ENCODE measurements at places on chromosomes 5 and 9.
A peak's percentile ranks its signal among the peaks of the same experiment; 100 is the strongest.

GRCh38 chr5:32565145-32565544, 20.2 kb upstream of the SUB1 start:
- no peak for DNase-seq

DNA sequence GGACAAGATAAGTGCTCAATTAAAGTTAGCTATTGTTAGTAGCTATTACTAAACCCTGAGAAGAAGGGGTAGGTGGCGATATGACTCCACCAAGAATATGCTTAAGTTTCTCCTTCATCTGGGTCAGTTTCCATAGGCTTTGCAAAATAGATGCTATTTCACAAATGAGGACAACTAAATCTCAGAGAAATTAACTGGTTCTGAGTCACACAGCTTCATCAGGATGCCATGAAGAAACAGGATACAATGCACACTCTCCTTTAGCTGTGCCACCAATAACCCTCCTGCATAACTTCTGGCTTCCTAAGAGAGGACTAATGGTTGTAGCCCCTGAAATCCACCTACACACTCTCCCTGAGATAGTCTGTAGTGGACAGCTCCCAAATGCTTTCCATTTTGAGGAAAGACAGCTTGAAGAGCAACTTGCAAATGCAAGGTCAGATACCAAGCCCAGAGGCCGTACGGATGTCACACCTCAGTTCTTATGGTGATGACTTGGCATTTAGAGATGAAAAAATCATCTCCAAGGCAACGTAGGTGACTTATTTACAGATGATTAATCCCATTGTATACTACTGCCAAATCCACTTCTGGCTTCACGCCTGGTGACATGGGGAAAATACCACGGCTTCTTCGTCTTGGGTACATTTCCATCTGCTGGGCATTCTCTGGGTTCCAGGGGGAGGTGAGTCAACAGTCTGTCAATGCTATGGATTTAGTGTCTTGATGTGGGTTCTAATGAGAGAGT, 251.4 kb upstream of the IL12B start:
- DNase-seq: peak; percentile 99

- no peak for DNase-seq
These were observed 39.3 kb upstream of the TENT4A start for GRCh38 chr5:6673963-6674362.

GRCh38 chr5:93151121-93151520, 429.9 kb downstream of the NR2F1-AS1 start:
- DNase-seq: no peak

GRCh38 chr9:3828495-3828894, 302.7 kb upstream of the RFX3 start:
- DNase-seq: peak; percentile 51

DNA sequence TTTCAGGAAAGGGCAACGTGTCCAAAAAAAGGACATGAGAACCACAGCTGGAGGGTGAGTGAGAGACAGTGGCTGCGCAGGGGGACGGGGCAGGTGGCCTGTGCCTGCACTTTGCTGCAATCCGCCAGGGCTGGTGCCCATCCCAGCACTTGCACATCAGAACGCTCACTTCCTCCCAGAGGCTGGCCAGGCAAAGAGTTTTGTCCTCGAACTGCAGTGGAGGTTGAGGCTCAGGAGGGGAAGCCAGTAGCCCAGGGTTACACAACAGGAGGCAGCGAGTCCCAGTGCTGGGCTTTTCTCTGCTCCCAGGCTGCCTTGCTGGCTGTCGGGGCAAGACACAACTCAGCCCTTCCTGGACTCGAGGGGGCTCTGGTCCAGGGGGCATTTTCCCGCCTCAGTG, 33.1 kb downstream of the CRB2 start:
- DNase-seq: no peak

GRCh38 chr5:151758430-151759241, at the start of gene ATOX1:
Gene ATOX1, minus strand, starts transcription at chr5:151758631. Its CDS starts 80 bp downstream, at chr5:151758551.
- DNase-seq: peak; percentile 65

DNA sequence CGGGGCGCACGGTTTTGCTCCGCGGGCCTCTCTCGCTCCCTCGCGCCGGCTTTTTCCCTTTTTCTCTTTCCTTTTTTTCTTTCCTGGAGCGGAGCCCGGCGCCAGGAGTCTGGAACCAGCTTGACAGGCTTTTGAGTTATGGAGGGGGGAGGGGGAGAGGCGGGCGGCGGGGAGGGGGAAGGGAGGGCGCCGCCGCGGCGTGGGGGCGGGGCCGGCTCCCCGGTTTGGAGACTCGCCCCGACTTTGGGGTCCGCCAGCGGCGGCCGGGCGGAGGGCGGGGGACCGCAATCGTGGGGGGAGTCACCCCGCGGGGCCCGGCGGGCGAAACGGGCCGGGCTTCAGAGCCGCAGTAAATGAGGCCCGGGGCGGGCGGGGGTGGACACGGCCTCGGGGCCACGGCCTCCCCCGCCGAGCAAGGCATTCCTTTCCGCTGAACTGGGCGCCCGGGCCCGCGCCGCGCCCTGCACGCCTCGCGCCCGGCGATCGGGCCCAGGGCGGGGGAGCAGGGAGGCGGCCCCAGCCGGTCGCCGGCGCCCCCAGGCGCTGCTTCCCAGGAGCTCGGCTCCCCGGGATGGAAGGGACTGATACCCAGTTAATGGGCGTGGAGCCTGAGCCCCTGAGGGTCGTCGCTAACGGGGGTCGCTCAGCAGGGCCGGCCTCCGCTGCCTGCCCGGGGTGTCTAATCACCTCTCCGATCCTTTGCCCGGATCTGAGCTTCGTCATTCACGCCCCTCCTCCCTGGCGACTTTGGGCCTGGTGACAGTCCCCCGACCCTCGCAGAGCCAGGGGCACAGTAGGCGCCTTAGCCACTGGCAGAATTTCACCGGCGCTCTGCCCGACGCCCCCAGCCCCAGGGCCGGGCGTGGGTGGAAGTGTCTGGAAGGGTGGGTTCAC, 138.1 kb downstream of the C9orf50 start:
- peak; percentile 92 for DNase-seq

DNA sequence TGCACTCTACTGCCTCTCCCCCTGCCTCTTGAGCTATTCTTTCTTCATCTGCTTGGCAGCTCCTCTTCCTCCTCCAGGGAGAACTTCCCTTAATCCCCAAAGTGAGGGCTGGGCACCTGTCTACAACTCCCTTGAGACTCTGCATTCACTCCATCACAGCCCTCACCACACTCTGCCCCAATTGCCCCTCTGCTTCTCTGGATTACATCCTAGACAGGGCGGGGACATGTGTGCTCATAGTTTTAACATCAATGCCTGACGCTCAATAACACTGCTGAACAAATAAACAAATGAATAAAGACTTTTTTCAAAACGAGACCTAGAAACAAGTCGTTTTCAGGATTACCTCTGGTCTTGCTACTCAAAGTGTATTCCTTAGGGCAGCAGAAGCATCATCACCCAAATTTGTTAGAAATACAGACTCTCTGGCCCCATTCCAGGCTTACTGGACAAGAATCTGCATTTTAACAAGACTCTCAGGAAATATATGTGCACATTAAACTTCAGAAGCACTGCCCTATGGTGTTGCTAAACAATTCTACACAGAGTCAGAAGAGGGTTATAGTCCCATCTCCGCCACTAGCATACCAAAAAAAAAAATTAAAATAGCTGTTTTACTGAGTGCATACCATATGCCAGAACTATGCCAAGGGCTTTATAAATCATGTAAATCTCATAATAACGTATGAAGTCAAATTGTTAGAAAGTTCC, 115.6 kb downstream of the CDK5RAP2 start:
- DNase-seq: no peak

DNA sequence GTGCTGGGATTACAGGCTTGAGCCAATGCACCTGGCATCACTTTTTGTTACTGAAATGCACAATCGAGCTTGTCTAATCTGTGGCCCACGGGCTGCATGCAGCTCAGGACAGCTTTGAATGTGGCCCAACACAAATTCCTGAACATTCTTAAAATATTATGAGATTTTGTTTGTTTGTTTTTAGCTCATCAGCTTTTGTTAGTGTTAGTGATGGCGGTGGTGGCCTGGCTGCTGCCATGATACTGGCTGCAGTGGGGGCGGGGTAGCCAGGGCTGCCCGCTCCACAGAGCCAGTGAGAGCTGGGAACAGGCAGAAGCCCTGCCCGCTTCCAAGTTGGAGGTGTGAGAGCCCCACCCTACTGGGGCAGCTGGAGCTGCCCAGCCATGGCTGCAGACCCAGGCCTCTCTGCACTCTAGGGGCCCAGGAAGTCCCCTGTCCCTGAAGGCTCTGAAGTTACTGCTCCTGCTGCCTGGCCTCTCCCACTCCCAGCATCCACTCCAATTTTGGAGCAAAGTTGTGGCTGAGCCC, 76.6 kb upstream of the SHB start:
- DNase-seq: no peak

GRCh38 chr5:39543335-39543734, 118.6 kb upstream of the DAB2 start:
- DNase-seq: peak; percentile 61

DNA sequence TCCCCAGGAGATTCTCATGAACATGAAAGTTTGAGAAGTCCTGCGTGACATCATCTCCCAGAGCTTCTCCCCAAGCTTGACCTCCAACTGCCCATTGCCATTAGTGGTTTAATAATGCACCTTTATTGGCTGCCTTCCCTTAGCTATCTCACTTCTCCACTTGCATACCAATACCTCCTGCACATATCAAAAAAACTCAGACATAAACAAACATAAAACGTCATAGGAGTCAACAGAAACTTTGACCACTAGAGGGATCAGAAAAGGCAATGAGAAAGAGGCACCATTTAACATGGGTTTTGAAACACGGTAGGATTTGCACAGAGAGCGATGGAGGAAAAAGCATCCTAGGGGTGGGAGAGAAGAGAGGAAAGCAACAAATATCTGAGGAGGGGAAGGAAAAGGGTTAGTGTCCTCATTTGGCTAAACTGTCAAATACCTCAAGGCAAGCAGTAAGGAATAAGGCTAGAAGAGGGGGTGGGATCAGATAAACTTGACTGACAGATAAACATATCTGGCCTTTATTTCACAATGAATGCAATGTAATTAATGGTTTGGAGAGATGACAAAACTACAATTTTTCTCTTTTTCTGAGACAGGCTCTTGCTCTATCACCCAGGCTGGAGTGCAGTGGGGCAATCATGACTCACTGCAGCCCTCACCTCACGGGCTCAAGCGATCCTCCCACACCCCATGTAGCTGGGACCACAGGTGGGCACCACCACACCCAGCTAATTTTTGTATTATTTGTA, 27.0 kb downstream of the GNAQ start:
- no peak for DNase-seq

DNA sequence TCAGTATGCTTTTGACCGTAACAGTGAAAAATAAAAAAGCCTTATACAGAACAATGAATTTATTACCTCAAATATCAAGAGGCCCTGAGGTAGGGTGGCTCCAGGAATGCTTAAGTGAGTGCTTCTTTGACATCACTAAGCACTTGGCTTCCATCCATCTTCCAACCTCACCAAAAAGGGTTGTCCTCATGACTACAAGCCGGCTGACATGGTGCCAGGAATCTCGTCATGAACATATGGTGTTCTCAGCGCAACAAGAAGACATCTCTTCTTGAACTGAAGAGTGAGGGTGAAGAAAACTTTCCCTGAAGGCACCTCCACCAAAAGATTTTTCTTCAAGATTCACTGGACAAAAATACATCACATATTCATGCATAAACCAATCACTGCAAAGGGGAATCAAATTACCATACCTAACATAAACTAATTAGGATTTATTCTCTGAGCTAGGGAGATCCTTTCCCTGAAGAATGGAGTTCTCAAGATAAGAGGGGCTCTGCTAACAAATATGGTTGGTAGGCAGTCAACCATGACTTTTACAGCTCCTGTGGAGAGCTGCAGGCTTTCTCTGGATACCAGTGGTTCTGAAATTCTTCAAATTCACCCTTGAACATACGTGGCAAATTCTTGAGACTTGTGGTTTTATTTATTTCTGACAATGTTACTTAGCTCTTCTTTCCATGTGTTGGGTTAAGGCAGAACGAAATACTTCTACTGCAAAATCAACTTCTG, 49.5 kb downstream of the AGXT2 start:
- DNase-seq: no peak

DNA sequence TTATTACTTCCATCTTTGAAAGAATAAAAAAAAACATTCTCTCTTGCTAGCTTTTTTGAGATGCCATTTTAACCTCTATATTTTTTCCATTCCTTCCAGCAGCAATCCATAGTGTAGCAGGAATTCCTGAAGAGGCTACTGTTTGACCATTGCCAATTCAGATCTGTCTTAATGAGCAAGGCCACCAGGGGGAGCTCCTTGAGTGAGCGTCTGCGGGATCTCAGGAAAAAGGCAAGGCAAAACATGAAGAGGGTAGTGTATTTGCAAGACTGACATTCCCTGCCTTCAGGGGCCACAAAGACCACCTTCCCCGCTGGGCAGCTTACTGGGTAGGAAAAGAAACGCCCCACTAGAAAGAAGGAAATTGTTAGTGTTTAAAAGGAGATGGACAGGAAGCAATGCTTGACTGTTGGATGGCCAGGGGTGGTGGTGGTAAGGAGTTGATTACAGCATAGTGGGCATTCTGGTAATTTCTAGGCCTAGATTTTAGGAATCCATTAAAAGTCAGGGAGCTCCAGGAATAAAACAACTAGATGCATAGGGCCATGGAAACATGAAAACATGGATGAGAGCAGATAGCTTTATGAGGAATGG, 206.6 kb upstream of the HAPLN1 start:
- no peak for DNase-seq

DNA sequence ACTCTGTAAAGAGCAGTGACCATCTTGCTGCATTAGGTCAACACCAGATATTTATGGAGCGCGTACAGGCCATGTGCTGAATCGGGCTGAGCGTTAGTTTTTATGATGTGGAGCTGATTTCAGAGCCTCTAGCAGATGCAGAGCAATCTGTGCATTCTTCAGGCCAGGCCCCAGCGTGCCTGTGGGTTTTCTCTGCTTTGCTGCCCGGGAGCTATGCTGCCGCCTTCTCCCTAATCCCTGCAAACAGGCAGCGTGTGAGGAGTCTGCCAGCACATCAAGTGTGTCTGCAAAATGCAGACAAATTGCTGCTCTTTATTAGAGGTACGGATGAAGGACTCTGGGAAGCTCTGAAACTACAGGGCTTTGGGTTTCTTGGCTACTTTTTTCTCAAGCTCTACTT, 170.0 kb downstream of the NTRK2 start:
- no peak for DNase-seq

- DNase-seq: no peak
These were observed 4.6 kb downstream of the ARAP3 start for GRCh38 chr5:141677415-141677814.

- DNase-seq: no peak
These were observed 38.2 kb upstream of the EXOC3 start for GRCh38 chr5:404666-405241.

DNA sequence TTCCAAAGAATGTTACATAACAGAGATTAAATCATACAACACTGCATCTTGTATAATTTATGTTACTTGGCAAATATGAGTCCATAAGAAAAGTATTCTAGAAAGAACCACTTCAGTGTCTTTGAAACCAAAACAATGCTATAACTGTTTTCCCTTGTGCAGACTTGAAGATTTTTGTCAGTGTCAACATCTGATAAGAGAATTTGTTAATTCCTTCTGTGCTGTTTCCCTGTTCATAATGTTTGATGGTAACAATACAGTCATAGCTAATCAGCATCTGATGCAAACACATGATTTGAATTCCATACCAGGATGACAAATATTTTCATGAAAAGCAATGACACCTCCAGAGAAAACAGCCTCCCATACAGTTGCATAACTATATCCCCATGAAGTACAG, 306.8 kb downstream of the SEMA5A start:
- no peak for DNase-seq

- peak; percentile 51 for DNase-seq
These were observed 22.6 kb upstream of the MAMDC2 start for GRCh38 chr9:70020991-70021571.

Data from PC-9 (cell line).